Regular cardiac myocyte (primary cell): ENCODE measurements at places on chromosomes 3 and 15. TPM values are rescaled to one million over a fixed set of nuclear protein-coding genes. Genes with fewer than 3 reads are reported as not detected.

Gene SI
- total RNA-seq: not detected in 2 replicates

Gene CKMT1A
- not detected in 2 replicates for total RNA-seq

Gene P2RY14
- under 0.01 and 0.28 TPM in 2 replicates for total RNA-seq

Gene SKOR1
- total RNA-seq: under 0.01 TPM in 2 replicates

Gene SAMD7
- total RNA-seq: not detected in 2 replicates

Gene SPRED1
- 58.6 and 80.3 TPM in 2 replicates for total RNA-seq

Gene HAUS2
- total RNA-seq: 36.4 and 40.6 TPM in 2 replicates

Gene PLIN1
- under 0.01 and 0.28 TPM in 2 replicates for total RNA-seq

Gene NR1I2
- total RNA-seq: 0.28 TPM in 1 of 2 replicates, not detected in the other

Gene TMC3
- 0.19 and 3.9 TPM in 2 replicates for total RNA-seq

Gene FOXB1
- total RNA-seq: not detected in 2 replicates

Gene CP
- total RNA-seq: 0.19 and 5.1 TPM in 2 replicates

Gene GPR27
- 0.28 TPM in 1 of 2 replicates, not detected in the other for total RNA-seq

Gene GOLGA6L7
- not detected in 2 replicates for total RNA-seq

Gene IQCF2
- total RNA-seq: not detected in 2 replicates

Gene ADIPOQ
- not detected in 2 replicates for total RNA-seq

Gene CRYBG3
- 32.4 and 41.2 TPM in 2 replicates for total RNA-seq

Gene PROK2
- not detected in 2 replicates for total RNA-seq

Gene ARL6IP5
- total RNA-seq: 126 and 143 TPM in 2 replicates

Gene ST6GAL1
- 3.1 and 11.6 TPM in 2 replicates for total RNA-seq

Gene ATP10A
- total RNA-seq: 5.6 and 13.0 TPM in 2 replicates

Gene FETUB
- not detected in 2 replicates for total RNA-seq

Gene SRPRB
- 133 and 185 TPM in 2 replicates for total RNA-seq

Gene CCR3
- total RNA-seq: not detected in 2 replicates

Gene HESX1
- total RNA-seq: under 0.01 and 0.85 TPM in 2 replicates

Gene ZNF502
- 4.0 and 5.9 TPM in 2 replicates for total RNA-seq

Gene TUBGCP4
- 12.1 and 12.5 TPM in 2 replicates for total RNA-seq

Gene LDHAL6B
- total RNA-seq: not detected in 2 replicates
